Hematopoietic multipotent progenitor cell treated with erythropoietin and hydrocortisone succinate and interleukin-3 and kit ligand, for 15 days (in vitro differentiated cells): ENCODE measurements at places on chromosomes 2 and 18.

DNA sequence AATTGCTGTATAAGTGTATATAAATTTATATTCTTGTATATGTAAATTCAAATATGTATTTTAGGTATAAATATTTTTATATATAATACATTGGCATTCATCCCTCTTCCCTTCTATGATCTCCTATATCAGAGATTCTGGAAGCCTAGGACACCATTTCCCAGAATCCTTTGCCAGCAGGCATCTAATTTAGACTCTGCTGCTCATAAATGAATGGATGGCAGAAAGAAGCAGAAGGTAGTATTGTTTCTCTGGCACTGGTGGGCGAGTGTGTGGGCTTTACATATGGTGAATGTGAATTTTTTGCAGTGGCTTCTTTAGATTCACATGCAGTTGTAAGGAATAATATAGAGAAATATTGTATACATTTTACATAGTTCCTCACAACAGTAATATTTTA is 215.2 kb upstream of the THSD7B start:
- DNase-seq: no peak

DNA sequence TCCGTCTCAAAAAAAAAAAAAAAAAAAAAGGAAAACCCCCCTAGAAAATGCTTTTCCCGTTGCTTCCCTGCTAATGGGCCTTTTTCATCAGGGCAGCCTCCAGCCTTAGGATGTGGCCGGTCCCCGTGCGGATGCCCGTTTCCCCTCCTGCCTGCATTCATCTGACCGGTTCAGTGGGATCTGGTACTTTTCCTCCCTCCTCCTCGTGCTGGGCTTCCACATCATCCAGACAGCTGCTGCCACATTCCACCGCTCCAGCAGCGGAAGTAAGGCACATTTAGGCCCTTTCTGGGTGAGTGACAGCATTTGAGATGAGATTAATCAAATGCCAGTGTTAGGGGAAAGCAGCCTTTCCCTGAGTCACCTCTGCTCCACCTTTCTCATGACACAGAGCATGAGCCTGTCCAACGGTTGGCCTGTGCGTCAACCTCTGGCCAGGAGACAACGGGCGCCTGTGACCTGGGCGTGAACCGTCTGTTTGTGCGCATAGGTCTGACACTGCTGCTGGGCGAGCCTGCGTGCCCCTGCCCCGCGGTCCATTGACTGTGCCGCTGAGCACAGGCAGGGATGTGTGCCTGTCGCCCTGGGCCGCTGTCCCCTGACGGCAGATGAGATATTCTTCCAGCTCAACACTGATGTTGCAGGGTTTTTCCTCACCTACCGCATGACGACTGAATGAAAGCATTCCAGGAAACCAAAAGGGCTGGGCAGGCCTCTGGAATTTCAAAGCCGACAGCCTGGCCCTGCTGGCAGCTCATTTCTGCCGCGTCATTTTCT is 174.0 kb downstream of the TGIF1 start:
- DNase-seq: peak; percentile 92

DNA sequence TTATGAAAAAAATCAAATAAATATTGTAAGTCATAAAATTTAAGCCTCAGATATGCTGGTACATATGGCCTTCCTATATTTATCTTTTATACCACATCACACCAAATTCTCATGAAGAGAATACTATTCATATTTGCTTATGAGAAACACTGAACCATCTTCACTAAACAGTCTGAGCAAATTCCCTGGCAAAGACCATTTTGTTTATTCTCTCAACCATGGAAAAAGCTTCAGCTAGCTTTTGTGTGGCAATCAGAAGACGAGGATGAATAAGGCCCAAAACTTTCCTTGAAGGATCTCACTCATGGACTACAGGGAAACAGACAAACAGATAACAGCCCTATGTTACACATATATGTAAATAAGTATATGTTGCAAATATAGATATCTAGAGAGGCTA is 252.1 kb downstream of the TMX3 start:
- no peak for DNase-seq

GRCh38 chr18:48867978-48868377 is 82.8 kb downstream of the SMAD7 start:
- DNase-seq: no peak

DNA sequence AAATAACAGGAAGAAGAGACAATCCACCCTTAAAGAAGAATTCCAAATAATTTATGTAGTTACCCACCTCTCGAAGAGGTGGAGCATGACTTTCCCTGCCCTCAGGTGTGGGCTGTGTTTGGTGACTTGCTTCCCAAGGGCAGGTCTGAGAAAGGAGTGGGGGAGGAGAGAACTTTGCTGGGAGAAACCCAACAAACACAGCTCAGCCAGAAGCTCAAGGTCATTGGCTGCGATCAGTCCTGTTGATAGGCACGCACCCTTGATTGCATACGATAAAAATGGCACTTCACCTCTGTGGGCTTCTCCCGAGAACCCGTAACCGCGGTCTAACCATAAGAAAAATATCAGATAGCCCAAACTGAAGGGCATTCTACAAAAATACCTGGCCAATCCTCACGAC is 157.5 kb upstream of the ID2 start:
- no peak for DNase-seq

DNA sequence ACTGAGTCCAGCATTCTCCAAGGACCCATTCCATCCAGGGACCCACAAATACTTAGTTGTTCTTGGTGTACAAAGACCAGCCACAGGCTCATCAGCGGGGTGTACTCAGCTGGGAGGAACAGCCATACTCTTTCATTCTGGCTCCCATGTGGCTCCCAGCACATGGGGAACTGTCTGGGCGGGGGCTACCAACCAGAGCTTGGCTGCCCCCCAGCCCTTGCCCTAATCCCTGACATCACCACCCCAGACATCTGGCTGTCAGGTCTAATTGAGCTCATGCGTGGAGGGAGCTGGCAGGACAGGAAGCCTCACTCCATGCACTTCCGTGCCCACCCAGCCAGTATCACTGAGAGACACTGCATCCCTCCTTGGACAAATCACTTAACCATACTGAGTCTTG is 283.6 kb downstream of the DYSF start:
- DNase-seq: no peak

GRCh38 chr2:68317971-68318913 is 1.5 kb downstream of the CNRIP1 start:
- peak; percentile 13 for DNase-seq

GRCh38 chr2:134988994-134989605 is 58.1 kb downstream of the MAP3K19 start:
- DNase-seq: peak; percentile 38

DNA sequence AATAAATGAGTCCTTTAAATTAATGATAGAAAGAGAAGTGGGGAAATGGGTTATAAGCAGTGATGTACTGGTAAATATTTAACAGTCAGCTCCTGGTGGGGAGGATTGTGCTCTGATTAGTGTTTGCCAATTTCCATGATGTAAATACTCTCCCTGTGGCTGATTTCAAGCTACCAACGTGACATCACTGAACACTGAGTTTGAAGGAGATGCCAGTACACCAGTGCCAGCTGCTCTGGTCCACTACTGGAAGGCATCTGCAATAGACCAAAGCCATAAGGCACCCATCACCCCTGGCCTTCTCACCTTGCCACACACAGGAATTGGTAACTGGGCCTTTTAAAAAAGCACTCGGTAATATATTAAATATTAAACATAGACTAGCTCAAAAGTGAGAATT is 77.7 kb downstream of the TGOLN2 start:
- DNase-seq: no peak

DNA sequence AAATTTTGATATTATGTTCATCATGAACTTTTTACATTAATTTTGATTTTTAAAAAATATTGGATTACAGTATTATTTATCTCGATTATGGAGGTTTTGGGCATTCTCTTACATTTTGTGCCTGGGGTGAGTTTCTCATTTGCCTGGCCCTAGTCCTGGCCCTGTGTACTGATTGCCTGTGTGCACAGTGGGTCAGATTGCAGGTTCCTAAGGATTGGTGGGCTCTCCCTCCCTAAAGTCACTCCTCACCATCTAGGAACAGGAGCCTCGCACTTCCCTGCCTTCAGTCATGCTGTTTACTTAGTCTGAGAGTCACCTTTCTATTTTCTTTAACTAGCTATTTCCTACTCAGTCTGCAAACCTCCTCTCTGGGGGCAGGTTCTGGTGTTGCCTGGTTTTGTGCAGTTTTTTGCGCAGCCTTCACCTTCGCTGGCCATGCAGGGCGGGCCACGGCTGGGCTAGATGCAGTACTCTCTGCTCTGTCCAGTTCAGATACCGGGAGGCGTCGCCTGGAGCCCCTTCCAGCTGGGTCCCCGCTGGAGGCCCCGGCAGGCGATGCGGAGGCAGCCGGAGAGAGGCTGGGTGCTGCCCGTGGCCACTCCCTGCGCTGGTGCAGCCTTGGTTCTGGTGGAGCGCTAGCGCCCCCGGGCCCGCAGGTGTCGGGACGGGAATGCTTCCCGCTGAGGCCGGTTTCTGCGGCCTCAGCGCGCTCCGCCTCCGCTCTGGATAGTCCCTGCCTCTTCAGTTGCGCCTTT is 23.3 kb upstream of the MC5R start:
- no peak for DNase-seq

DNA sequence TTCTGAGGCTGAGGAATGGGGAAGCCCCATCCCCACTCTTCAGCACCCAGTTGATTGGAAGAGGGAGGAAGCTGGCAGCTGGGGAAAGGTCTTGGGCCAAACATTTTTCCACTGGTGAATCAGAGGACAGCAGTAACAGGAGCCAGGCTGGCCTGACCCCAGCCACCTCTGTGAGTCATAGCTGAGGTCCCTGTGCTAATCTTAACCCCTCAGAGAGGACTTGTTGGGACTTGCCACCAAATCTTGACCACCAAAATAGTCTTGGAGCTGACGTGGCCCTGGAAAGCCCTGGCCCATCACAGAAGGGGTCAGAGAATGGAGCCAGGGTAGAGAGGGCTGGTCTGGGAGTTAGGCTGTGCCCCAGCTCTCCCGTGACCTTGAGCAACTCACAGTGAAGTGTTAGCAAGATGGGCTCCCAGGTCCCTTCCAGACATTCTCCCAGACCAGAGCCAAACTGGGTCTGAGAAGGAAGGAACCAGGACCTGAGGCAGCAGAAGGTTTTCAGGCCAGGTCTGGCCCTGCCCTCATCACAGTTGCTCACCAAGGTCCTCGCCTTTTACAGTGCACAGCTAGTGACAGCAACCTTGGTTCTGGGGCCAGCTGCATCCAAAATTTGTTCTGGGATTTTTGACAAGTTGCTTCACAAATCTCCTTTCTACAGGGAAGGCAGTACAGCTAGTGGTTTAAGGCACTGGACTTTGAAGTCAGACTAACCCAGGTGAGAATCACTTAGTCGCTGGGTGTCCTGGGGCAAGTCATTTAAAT is 266.6 kb downstream of the CYP26B1 start:
- DNase-seq: no peak

DNA sequence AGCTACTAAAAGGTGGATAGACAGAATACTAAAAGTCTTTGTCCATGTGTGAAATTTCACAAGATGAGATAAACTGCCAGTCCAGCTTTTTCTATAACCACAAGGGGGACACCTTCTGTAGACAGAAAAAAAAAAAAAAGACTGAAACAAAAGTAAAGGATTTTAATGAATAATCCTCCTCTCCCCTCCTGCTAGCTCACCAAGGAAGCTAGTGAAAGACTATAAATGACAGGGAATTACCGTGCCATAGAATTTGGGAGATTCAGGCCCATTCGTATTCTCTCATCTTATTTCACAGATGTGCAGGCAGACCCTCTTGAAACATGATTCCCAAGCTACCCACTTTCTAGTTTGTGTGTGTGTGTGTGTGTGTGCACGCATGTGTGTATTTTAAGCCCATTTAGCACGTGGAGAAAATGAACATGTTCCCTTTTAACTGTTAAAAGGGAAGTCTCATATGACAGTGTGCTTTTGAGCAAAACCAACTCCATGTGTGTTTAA is 36.3 kb upstream of the SLC8A1 start:
- DNase-seq: no peak

DNA sequence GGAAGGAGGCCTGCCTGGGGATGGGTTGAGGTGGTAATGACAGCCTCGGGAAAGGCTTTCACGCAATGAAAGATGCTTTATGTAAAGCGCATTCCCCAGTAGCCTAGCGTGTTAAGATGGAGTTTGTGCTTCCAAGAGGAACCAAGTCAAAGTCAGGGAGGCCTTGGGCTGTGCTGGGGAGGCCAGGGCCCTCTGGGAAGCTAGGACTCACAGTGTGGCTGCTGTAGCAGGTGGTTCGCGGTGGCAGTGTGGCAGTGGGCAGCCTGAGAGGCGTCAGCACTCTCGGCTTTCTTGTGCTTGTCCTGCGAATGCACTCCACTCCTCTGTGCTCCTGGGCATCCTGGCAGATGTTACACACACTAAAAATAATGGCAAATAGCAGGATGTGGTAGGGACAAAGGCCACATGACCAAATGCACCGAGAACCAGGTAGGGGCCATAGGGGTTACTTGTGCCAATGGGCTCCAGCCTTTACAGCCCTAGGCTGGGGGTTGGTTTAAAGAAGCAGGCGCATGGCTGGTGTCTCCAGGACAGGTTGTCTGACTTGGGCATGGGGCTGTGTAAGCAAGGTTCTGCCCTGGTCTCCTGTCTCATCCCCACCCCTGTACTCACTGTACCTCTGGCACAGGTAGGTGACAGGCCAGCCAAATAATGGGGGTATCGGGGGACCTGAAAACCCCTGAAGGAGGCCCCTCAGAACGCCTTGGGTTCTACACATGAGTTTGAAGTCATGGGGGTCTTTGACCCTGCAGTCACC is 154.4 kb upstream of the TWIST2 start:
- no peak for DNase-seq

GRCh38 chr2:190627448-190628412 is 21.2 kb upstream of the NAB1 start:
- no peak for DNase-seq

- DNase-seq: no peak
Observed at GRCh38 chr18:38587571-38587970, 1022.0 kb upstream of the CELF4 start.

DNA sequence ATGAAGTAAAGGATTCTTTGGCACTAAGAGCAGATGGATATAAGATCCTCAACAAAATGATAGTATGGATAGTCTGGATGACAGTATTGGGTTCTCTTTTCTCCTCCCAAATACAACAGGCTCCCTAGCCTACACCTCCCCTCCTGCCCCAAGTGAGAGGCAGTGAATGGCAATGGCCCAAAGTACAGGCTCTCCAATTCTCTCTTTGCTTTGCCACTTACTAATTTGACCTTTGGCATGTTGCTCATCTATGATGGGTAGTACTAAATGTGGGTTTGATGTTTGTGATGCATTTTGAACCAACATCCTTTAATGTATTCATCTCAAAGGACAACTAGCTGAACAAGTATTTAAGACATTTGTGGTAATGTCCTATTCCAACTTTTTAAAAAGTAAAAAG is 65.9 kb downstream of the EIF5B start:
- no peak for DNase-seq
